ENCODE measurements at places on chromosomes 4 and X. TPM values are rescaled to one million over a fixed set of nuclear protein-coding genes. Genes with fewer than 3 reads are reported as not detected.

Gene RHOXF2B
- total RNA-seq: not detected

DNA sequence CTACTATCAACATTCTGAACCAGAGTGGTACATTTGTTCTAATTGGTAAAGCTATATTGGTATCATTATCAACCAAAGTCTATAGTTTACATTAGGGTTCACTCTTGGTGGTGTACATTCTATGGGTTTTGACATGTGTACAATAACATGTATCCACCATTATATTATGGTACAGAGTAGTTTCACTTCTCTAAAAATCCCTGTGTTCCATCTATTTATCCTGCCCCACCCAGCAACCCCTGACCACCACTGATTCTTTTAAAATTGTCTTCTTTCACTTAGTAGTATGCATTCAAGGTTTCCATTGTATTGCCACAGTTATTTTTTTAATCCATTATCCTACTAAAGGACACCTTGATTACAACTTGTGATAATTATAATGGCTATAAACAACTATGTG lies 15.3 kb upstream of the TMPRSS11D start:
- no peak overlapping the region for H3K4me3 ChIP-seq
- no peaks in the 10 kb centered on the region for H3K4me1 ChIP-seq
- no peaks in the 10 kb centered on the region for H3K27me3 ChIP-seq
- no peak for DNase-seq
- H3K36me3 ChIP-seq: no peaks in the 10 kb centered on the region

GRCh38 chr4:90745176-90745575 lies 618.0 kb downstream of the CCSER1 start:
- H3K36me3 ChIP-seq: no peaks in the 10 kb centered on the region
- no peaks in the 10 kb centered on the region for H3K27me3 ChIP-seq
- no peaks in the 10 kb centered on the region for H3K4me1 ChIP-seq
- no peak overlapping the region for H3K4me3 ChIP-seq

- no peak for DNase-seq
- no peaks in the 10 kb centered on the region for H3K4me1 ChIP-seq
- no peak overlapping the region for H3K27ac ChIP-seq
- no peaks in the 10 kb centered on the region for H3K36me3 ChIP-seq
Measured at GRCh38 chr4:970854-971520, 2.4 kb downstream of the DGKQ start.

- no peak overlapping the region for H3K4me3 ChIP-seq
- no peaks in the 10 kb centered on the region for H3K27me3 ChIP-seq
- H3K4me1 ChIP-seq: no peaks in the 10 kb centered on the region
- H3K27ac ChIP-seq: no peak overlapping the region
Measured at GRCh38 chrX:103530545-103530944, 11.3 kb upstream of the RAB40A start.

Gene METAP1
- 81.3 TPM for total RNA-seq

- no peak overlapping the region for H3K4me3 ChIP-seq
- H3K27ac ChIP-seq: no peak overlapping the region
- no peaks in the 10 kb centered on the region for H3K4me1 ChIP-seq
Measured at GRCh38 chrX:69469975-69470374, 34.2 kb upstream of the NALF2 start.

DNA sequence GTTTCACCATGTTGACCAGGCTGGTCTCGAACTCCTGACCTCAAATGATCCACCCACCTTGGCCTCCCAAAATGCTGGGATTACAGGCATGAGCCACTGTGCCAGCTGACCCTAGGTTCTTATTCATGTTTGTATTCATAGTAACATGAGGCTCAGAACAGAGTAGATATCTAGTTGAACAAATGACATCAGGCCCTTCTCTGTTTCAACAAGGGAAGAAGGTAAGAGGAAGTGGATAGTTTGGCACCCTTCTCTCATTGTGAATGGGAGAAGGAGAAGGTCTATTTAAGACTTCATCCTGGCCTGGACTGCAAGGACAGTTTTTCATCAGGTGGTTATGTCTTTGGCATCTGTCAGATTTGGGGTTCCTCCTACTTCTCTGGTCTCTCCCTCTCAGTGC lies 13.8 kb downstream of the GJB1 start:
- no peak for DNase-seq
- H3K4me1 ChIP-seq: no peaks in the 10 kb centered on the region
- H3K27ac ChIP-seq: no peak overlapping the region
- H3K36me3 ChIP-seq: peaks cover 11% of the 10 kb centered on the region

Gene SSX4B
- not detected for total RNA-seq

Gene F8A2
- not detected for total RNA-seq

GRCh38 chr4:5247735-5248134 lies 196.5 kb downstream of the STK32B start:
- H3K36me3 ChIP-seq: no peaks in the 10 kb centered on the region
- no peak for DNase-seq
- no peak overlapping the region for H3K4me3 ChIP-seq
- no peak overlapping the region for H3K27ac ChIP-seq

DNA sequence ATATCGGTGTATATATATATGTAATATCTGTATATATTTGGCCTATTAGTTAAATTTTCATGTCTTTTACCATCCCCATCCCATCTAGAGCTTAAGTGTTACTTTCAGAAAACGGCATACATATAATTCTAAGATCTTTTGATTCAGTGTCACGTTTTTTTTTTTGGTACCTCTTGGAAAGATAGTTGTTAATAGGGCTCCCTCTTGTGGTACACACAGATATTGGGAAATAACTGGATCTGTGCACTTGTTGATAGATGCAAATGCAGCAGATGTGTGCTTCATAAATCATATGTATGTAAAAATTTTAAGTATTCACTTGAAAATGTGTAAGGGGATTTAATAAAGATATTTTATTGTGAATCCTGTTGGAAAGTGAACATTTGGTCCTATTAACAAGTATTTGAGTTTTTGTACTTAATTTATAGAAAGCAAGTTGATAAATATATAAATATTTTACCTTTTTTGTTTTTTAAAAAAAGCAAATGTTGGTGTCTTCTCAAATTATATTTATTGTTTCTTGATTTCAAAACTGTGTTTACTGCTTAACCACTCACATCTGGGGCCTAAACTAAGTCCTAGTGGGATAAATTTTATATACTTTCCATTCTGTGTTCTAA lies 74.7 kb downstream of the PAQR3 start:
- H3K36me3 ChIP-seq: peaks cover 4% of the 10 kb centered on the region
- peak; percentile 66 for DNase-seq
- no peaks in the 10 kb centered on the region for H3K27me3 ChIP-seq
- H3K27ac ChIP-seq: no peak overlapping the region
- no peak overlapping the region for H3K4me3 ChIP-seq

DNA sequence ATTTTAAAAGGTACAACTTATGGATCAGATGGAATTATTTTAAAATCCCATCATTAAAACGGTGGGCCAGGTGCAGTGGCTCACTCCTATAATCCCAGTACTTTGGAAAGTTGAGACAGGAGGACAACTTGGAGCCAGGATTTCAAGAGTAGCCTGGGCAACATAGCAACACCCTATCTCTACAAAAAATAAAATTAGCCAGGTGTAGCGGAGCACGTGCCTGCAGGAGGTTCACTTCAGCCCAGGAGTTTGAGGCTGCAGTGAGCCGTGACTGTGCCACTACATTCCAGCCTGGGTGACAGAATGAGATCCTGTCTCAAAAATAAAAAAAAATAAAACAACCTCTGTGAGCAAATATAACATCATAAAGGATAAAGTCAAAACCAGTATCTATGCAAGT lies 11.4 kb downstream of the ADH5 start:
- H3K27me3 ChIP-seq: no peaks in the 10 kb centered on the region
- peaks cover 95% of the 10 kb centered on the region for H3K36me3 ChIP-seq
- H3K27ac ChIP-seq: no peak overlapping the region
- H3K4me3 ChIP-seq: no peak overlapping the region
- H3K4me1 ChIP-seq: no peaks in the 10 kb centered on the region
- DNase-seq: no peak

DNA sequence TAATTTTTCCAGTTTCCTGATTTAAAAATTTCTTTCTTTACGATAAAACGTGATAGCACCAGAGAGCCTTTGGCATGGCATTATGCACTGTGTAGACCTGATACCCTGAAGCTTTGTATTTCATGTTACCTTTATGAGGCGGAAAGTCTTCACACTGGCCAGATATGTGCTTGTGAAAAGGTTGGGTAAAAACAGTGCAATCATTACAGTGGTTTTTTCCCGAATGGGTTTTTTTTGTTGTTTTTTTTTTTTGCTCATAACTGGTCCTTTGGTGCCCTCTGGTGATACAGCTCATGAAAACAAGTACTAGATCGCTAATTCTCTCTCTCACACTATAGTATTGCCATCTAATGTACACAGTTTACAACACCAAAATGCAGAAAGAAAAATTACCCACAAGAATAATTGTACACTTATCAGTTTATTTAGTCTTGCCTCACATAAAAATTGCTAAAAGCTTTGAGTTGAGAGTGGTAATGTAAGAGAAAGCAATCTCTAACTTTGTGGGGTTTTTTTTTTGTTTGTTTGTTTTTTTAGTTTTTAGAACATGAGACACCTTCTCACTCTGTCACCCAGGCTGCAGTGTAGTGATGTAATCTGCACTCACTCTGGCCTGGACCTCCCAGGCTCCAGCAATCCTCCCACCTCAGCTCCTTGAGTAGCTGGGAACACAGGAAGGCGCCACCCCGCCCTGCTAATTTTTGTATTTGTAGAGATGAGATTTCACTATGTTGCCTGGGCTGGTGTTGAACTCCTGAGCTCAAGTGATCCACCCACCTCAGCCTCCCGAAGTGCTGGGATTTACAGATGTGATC lies 21.3 kb downstream of the SPCS3 start:
- no peak overlapping the region for H3K27ac ChIP-seq

- no peak overlapping the region for H3K4me3 ChIP-seq
Measured at GRCh38 chr4:73019462-73020047, 50.0 kb downstream of the COX18 start.

Gene PNMA3
- total RNA-seq: 0.90 TPM

Gene DCAF8L2
- total RNA-seq: not detected

DNA sequence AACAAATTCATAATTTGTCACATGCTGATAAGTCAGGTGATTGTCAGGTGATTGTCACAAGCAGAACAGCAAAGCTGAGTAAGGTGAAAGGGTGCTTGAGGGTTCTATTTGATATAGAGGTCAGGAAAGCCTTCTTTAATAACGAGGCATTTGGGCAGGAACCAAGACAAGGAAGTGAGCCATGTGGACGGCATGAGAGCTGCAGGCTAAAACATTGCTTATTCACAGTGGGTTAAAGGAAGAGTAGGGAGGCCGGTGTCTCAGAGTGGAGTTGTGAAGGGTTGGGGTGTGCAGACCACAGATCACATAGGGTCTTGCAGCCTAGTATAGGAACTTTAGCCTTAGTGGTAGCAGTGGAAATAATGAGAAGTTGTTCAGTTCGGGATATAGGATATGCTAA lies 31.3 kb upstream of the CYP2U1 start:
- DNase-seq: no peak
- no peak overlapping the region for H3K27ac ChIP-seq
- H3K36me3 ChIP-seq: no peaks in the 10 kb centered on the region

Gene STBD1
- not detected for total RNA-seq

Gene RHOXF2
- not detected for total RNA-seq

Gene WDR1
- total RNA-seq: 196 TPM

GRCh38 chr4:117770269-117771102 lies 263.8 kb upstream of the NDST3 start:
- no peaks in the 10 kb centered on the region for H3K27me3 ChIP-seq
- DNase-seq: no peak
- no peak overlapping the region for H3K4me3 ChIP-seq
- no peaks in the 10 kb centered on the region for H3K36me3 ChIP-seq

GRCh38 chrX:123851079-123851478 lies 8.8 kb upstream of the XIAP start:
- H3K36me3 ChIP-seq: no peaks in the 10 kb centered on the region
- no peaks in the 10 kb centered on the region for H3K4me1 ChIP-seq
- no peak overlapping the region for H3K27ac ChIP-seq
- no peaks in the 10 kb centered on the region for H3K27me3 ChIP-seq
- DNase-seq: peak; percentile 18

Gene RGN
- 1.8 TPM for total RNA-seq

- no peak overlapping the region for H3K4me3 ChIP-seq
- DNase-seq: no peak
- no peaks in the 10 kb centered on the region for H3K36me3 ChIP-seq
- no peak overlapping the region for H3K27ac ChIP-seq
Measured at GRCh38 chr4:5933996-5934831, 41.3 kb upstream of the CRMP1 start.

Gene SMIM10
- total RNA-seq: not detected

- H3K27ac ChIP-seq: no peak overlapping the region
- no peaks in the 10 kb centered on the region for H3K36me3 ChIP-seq
- H3K4me3 ChIP-seq: no peak overlapping the region
Measured at GRCh38 chr4:62004881-62005280, 804.8 kb downstream of the ADGRL3 start.

GRCh38 chr4:176270669-176271068 lies 1.6 kb upstream of the ASB5 start:
- H3K36me3 ChIP-seq: no peaks in the 10 kb centered on the region
- H3K27me3 ChIP-seq: no peaks in the 10 kb centered on the region
- H3K4me3 ChIP-seq: no peak overlapping the region
- no peak overlapping the region for H3K27ac ChIP-seq

DNA sequence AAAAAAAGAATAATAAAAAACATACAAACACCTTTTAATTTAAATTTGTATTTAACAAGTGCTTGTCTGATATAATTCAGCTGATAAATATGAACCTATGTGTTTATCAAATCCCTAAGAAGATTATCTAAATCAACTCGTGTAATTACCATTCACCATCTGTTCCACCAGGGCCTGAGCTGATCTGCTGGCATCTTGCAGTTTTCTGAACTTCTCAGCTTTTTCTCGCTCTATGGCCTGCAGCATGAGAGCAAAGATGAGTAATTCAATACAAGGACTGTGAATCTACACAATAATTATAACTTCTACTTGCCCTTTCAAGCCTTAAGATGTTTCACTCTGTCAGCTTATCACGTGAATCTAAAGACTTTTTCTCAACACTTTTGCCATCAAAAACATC lies 709.7 kb downstream of the DMD start:
- no peak overlapping the region for H3K4me3 ChIP-seq
- no peaks in the 10 kb centered on the region for H3K4me1 ChIP-seq
- H3K27me3 ChIP-seq: no peaks in the 10 kb centered on the region
- H3K36me3 ChIP-seq: no peaks in the 10 kb centered on the region
- no peak overlapping the region for H3K27ac ChIP-seq
- no peak for DNase-seq

DNA sequence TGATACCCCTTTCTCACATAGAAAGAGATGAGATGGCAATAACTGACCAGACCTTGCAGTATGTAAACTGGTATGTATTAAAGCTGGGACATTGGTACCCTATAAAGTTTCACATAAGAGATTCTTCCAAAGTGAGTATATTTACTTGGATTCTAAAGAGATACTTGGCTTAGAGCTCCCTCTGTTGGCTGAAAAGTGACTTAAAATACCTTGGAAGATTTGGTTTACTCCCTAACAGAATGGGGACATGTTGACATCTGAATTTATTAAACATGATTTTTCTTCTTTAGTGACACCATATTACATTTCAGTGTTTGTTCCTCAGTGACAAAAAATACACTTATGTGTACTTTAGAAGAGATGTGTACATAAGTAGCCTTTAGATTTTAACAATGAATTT lies 47.9 kb upstream of the RGN start:
- peak; percentile 85 for DNase-seq
- H3K36me3 ChIP-seq: peaks cover 8% of the 10 kb centered on the region
- no peak overlapping the region for H3K27ac ChIP-seq
- H3K27me3 ChIP-seq: no peaks in the 10 kb centered on the region
- no peaks in the 10 kb centered on the region for H3K4me1 ChIP-seq
- H3K4me3 ChIP-seq: no peak overlapping the region

- no peaks in the 10 kb centered on the region for H3K4me1 ChIP-seq
- no peak overlapping the region for H3K27ac ChIP-seq
- DNase-seq: no peak
- no peaks in the 10 kb centered on the region for H3K36me3 ChIP-seq
- no peak overlapping the region for H3K4me3 ChIP-seq
Measured at GRCh38 chr4:88630756-88631155, 38.5 kb downstream of the HERC3 start.

Gene FOXR2
- total RNA-seq: not detected
